ENCODE measurements at places on chromosomes 16 and 17.

DNA sequence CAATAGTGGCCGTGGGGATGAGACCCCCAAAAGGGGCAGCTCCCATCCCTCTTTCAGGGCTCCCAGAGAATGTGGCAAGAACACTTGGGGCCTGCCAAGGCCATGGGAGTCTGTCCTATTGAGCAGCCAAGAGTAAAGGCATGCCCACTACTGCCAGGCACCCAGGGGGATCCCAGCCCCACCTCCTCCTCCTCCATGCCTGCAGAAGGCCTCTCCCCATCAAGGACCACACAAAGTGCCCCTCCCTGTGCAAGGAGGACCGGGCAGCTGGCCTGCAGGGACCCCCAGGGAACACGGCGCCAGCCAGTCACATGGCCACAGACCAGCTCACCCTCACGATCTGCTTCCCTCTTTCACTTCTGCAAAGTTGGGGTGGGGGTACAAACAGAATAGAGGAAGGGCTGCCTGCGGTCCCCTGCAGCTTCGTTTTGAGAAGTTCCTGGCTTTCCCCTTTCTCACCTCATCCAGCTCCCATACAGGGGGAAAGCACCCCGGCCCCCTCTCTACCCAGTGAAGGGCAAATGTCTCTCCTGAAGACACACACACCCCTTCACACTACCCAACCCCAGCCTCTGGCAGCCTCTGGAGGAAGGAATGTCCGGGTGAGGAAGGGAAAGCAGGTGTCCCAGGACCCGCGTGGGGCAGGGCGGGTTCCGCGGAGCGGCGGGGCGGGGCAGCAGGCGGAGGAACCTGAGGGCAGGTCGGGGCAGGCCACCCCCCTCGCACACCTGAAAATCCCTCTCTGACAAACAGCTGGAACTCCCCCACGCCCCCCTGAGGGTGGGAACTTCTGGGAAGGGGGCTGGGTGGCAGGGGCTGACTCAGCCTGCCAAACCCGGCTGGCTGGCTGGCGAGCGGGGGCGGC is 2.0 kb downstream of the PPP1R9B start:
- no peak for DNase-seq

DNA sequence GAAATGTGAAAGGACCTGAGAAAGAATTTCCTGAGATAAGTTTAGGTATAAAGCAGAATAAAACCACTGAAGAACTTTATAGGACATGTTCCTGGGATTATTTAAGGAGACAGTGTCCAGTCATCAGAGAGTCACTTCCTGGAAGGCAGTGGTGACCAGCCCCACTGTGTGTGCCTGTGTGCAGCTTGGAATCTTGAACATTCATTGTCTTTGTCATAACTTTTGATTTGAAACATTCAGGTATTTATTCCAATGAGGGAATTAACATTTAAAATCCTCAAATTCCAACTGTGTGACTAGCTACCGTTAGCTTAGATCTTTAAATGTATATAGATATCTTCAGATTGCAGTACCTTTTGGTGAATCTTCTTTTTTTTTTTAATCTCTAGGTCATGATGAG is 61.7 kb upstream of the MRC2 start:
- DNase-seq, result no peak

DNA sequence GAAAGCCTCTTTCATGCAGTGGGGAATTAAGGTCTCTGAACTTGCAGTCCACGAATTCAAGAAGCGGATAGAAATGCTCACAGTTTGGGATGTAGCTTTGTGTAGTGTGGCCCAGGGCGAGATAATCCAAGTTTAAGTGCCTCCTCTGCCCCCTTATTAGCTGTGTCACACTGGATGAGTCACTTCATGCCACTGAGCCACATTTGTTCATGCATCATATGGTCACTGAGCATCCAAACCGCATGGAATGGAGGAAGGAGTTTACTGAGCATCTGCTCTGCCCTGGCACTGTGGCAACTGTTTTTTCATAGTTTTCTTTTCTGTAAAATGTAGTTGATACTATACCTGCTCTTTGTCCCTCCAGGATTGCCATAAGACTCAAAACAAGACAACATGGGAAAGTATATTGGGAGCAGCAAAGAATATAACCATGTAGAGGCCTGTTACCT is 15.1 kb upstream of the DHX8 start:
- no peak for DNase-seq

DNA sequence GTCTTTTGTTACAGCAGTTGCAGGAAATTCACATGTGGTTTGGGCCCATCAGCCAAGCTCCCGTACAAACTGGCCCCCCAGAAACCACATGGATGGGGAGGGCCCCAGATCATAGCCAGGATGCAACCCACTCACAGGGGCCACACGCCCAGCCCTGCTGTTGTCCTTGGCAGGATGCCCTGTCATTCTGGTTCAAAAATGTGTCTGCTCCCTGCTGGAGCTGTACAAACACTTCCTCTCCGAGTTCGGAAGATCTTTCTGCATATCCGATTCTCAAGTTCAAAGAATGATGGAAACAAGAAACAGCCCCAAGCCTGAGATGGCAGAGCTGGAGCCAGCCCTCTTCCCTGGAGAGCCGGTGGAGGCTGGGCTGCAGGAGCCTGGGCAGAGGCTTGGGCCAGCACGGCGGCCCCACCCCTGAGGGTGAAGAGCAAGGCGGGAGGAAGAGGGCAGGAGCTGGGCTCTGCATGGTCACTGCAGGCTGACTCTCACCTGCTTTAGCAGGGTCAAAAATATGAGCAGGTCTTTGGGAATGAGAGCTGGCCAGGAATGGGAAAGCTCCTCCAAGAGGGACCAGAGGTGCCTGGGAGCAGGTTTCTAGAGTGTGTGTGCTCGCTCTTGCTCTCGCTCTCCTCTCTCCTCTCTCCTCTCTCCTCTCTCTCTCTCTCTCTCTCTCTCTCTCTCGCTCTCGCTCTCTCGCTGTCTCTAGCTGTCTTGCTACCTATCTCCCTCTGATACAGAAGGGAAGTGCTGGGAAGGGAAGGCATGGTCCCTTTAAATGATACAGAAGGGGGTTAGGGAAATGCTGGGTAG is 34.7 kb upstream of the ENPP7 start:
- DNase-seq, result no peak

- DNase-seq, result no peak
Measured at GRCh38 chr16:89700649-89701424, 668 bp downstream of the SPATA2L start.

DNA sequence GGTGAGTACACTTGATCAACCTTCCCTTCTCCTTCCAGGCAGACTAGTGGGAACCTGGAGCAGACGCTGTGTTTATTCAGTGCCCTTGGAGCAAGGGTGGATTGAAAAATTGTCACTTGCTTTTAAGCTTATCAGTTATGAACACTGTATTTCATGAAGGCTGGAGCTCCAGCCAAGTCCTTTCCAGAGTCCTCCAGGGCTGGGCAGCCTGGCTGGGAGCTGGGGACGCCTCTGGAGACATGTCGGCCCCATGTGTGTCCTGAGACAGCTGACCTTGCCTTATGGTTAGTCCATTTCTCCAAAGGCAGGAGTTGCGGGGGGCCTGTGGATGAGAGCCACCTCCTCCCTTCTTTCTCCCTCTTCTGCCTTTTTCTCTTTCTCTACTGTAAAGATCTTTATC is 67.0 kb downstream of the RAP1GAP2 start:
- DNase-seq, result no peak

- DNase-seq, result no peak
Measured at GRCh38 chr17:34389126-34389750, 26.2 kb upstream of the CCL1 start.

GRCh38 chr17:50238601-50239280 is 35.5 kb upstream of the TMEM92 start:
- no peak for DNase-seq

DNA sequence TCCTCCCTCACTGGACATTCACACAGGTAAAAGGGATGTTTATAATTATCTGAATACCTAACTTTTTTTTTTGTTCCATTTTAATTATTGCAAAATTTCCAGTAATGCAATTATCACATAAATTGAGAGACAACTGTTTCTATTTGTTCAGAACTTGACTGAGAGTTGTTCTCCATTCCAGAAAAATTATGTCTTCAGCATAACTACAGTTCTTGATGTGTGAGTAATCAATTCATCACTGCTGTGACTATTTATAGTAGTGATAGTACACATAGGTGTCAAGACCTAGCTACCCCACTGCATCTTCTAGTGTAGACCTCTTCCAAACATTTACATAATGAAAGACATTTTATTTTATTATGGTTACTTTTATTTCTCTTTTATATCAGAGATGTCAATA is 5.8 kb upstream of the TNRC6A start:
- no peak for DNase-seq

DNA sequence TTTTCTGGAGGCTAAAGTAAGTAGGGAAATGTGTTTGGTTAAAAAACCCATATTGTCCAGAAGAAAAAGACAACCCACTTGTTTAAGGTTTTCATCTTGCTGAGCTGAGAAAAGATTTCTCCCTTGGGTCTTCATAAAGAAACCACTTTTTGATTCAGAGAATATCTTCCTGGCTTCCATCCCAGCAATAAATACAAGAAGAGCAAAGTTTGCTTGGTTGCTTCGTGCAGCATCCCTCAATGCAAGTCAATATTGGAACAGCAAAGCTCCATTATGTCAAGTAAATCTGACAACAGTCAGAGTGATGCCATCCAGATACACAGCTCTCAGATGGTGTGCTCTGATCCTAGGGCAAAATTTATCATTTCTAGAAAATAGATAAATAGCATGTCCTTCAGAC is 118.9 kb upstream of the PIRT start:
- no peak for DNase-seq

GRCh38 chr17:48113201-48113676 is 5.7 kb downstream of the SNX11 start:
- no peak for DNase-seq

GRCh38 chr16:49443576-49443975 is 70.0 kb downstream of the C16orf78 start:
- DNase-seq, result no peak

- DNase-seq, result no peak
Measured at GRCh38 chr17:7260651-7261378, 1.5 kb downstream of the CLDN7 start.

DNA sequence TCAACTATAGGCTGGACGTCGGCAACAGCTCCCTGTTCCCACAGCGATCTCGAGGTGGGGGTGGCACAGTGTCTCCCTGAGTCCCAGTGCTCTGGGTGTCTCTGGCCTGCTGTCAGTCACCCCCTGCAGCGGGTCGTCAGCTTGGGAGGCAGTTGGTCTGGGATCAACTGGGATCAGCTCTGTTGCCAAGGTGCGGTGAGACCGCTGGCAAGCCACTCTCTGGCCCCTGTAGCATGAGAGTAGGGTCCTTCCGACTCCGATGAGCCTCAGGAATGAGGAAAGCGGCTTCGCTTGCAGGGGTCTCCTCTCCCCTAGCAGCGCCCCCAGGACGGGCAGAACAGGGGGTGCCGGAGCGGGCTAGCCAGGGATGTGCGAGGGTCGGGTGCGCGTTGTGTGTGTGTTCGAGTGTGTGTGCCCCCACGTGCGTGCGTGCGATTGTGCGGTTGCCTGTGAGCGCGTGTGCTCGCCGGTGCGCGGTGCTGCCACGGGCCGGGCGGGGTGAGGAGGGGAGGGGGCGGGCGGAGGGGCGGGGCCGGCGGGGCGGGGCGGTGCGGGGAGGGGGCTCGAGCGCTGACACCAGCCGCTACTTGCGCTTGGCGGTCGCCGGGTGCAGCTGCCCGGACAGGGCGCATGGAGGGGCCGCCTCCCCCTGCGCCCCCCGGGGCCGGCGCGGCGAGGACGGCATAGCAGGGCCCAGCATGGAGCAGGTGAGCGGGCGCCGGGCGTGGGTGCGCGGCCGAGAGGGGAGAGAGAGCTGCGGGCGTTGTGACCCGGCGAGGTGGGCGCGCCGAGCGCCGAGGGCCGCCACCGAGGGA is 9.4 kb upstream of the ARHGAP23 start:
- DNase-seq, result no peak

DNA sequence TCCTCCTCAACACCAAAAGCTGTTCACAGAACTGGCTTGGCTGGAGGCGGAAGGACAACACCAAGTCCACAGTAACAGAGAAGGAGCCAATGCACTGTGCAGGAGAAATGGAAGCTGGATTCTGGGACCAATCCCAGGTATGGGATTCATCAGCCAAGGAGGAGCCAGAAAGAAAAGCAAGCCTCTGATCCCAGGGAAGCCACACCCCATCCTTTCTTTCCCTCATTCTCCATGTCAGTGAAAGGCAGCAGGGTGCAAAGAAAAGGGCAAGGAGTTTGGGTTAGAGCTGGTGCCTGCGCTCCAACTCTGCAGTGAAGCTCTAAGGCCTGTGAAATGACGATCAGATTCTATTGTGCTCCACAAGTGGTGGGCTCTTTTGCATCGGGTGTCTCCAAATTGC is 11.0 kb downstream of the DCAKD start:
- no peak for DNase-seq

GRCh38 chr16:85220964-85221731 is 108.9 kb upstream of the CIBAR2 start:
- DNase-seq, result no peak

DNA sequence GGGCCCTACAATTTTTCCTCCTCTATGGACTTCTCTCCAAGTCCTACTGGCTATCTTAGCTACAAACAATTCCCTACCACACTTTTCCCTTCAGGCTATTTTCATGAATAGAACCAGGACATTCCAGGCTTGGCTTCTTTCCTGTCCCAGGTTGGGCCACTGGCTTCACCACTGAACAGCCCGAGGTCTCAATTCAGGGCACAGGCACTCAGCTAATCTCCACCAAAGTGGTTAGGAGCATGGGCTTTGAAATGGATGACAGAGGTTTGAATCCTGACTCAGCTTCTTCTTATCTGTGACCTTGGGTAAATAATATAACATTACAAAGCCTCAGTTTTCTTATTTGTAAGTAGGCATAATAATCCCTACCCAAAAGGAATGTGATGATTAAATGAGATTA is 50.9 kb upstream of the ZNF629 start:
- no peak for DNase-seq

- DNase-seq, result no peak
Measured at GRCh38 chr17:51651513-51652298, 391.4 kb downstream of the UTP18 start.

- DNase-seq, result no peak
Measured at GRCh38 chr17:78648293-78648692, 71.1 kb upstream of the DNAH17 start.

- no peak for DNase-seq
Measured at GRCh38 chr16:1762879-1763520, 8.3 kb downstream of the NME3 start.

DNA sequence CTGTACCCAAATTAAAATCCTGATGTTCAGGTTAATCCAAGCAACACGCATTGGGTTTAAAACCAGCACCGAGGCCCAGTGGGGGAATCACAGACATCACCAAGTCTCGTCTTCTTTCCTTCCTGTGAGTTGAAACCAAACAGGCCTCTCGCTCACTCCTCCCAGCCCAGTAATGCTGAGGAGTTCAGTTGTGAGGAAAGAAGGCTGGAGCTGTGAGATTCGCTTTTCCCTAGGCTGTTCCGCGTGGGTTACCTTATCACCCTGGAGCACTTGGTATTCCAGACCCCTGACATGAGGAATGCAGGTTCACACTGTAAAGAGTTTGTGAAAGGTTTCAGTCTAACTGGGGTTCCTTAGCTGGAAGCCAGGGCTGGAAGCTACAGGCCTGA is 20.8 kb downstream of the CIBAR2 start:
- no peak for DNase-seq

Data from stimulated activated CD4-positive, alpha-beta T cell treated with anti-CD3 and anti-CD28 coated beads, Interleukin-1b, Interleukin-23, amount 100 ng/mL, for 1 hour (primary cell).